Aorta (tissue), 5 donors: ENCODE measurements at places on chromosomes 5 and 9.
A peak's percentile ranks its signal among the peaks of the same experiment; 100 is the strongest.

GRCh38 chr5:147193123-147193522 is 41.7 kb upstream of the STK32A start:
- no peaks in the 10 kb centered on the region for H3K4me1 ChIP-seq
- no peaks in the 10 kb centered on the region for H3K36me3 ChIP-seq
- no peak overlapping the region for H3K4me3 ChIP-seq

GRCh38 chr5:135490245-135491037 is 38.3 kb upstream of the TIFAB start:
- H3K4me1 ChIP-seq: no peaks in the 10 kb centered on the region
- no peaks in the 10 kb centered on the region for H3K27me3 ChIP-seq
- no peak overlapping the region for H3K27ac ChIP-seq
- H3K4me3 ChIP-seq: peak overlapping the region; percentile 25
- no peaks in the 10 kb centered on the region for H3K36me3 ChIP-seq

DNA sequence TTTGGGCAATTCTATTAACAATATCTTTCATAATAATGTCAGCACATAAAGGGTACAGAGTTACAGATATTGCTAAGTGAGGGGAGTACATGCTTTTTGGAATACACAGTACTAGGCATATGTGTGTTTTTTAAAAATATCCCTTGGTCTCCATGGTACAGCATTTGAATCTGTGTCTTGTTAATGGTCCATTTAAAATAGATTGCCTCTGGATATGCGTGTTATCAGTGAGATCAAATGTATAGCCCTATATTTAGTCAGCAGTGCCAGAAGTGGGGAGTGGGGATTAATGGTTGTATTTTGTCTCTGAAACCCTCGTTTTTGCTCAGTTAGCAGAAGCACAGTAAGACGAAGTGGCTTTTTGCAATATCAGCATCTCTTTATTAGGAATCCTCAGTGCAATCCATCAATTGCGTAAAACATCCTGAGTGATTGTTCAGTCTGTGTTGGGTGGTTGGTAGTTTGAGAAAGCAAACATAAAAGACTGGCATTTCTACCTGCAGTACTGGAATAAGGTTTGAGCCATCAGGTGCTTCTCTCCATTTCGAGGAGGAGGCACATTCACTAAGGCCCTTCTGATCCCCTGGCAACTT is 19.0 kb downstream of the SKP2 start:
- no peak overlapping the region for H3K27ac ChIP-seq
- no peaks in the 10 kb centered on the region for H3K4me1 ChIP-seq
- DNase-seq: no peak
- H3K36me3 ChIP-seq: peaks cover 11% of the 10 kb centered on the region
- H3K4me3 ChIP-seq: no peak overlapping the region
- H3K27me3 ChIP-seq: no peaks in the 10 kb centered on the region

GRCh38 chr5:109853377-109853776 is 163.7 kb downstream of the MAN2A1 start:
- no peaks in the 10 kb centered on the region for H3K4me1 ChIP-seq
- no peaks in the 10 kb centered on the region for H3K27me3 ChIP-seq
- no peak overlapping the region for H3K27ac ChIP-seq

DNA sequence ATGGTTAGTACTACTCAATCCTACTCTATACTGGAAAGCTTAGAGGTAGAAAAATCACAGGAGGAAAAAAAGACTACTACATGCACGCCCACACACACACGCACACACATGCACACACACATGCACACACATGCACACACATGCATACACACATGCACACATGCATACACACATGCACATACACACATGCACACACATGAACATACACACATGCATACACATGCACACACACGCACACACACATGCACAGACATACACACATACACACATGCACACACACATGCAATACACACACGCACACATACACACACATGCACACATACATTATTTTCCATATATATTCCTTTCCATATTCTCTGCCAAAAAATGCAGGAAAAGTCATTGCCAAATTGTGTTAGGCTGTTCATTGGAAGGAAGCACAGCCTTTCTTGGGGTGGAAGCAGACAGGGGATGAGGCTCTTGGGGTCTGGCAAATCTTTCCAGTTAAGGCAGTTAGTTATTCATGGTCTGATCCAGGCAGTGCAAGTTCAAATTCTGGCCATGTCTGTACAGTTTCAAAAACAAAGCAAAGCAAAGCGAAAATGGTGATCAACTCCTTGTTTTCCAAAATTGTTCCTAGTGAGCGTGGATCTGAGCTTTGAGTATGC is 187.9 kb upstream of the EGFLAM start:
- H3K36me3 ChIP-seq: no peaks in the 10 kb centered on the region
- H3K27me3 ChIP-seq: no peaks in the 10 kb centered on the region
- no peaks in the 10 kb centered on the region for H3K4me1 ChIP-seq
- no peak overlapping the region for H3K27ac ChIP-seq
- no peak for DNase-seq

- no peaks in the 10 kb centered on the region for H3K4me1 ChIP-seq
- no peaks in the 10 kb centered on the region for H3K27me3 ChIP-seq
- no peaks in the 10 kb centered on the region for H3K36me3 ChIP-seq
- H3K27ac ChIP-seq: no peak overlapping the region
- DNase-seq: no peak
- no peak overlapping the region for H3K4me3 ChIP-seq
These were observed 76.4 kb upstream of the RARS1 start for GRCh38 chr5:168409591-168410458.

- H3K4me3 ChIP-seq: no peak overlapping the region
- no peaks in the 10 kb centered on the region for H3K36me3 ChIP-seq
- H3K27ac ChIP-seq: no peak overlapping the region
- no peaks in the 10 kb centered on the region for H3K27me3 ChIP-seq
These were observed 41.2 kb downstream of the DBH start for GRCh38 chr9:133677126-133678010.

GRCh38 chr9:81689343-81690175 is at the start of gene TLE1:
Gene TLE1, minus strand, starts transcription at chr9:81689547. Its CDS starts 1,307 bp downstream, at chr9:81688240.
- no peaks in the 10 kb centered on the region for H3K4me1 ChIP-seq
- no peaks in the 10 kb centered on the region for H3K36me3 ChIP-seq
- peak within 1 kb of the TSS; percentile 87 for H3K27ac ChIP-seq
- DNase-seq: peak; percentile 100
- H3K4me3 ChIP-seq: peak within 1 kb of the TSS; percentile 96
- no peaks in the 10 kb centered on the region for H3K27me3 ChIP-seq

DNA sequence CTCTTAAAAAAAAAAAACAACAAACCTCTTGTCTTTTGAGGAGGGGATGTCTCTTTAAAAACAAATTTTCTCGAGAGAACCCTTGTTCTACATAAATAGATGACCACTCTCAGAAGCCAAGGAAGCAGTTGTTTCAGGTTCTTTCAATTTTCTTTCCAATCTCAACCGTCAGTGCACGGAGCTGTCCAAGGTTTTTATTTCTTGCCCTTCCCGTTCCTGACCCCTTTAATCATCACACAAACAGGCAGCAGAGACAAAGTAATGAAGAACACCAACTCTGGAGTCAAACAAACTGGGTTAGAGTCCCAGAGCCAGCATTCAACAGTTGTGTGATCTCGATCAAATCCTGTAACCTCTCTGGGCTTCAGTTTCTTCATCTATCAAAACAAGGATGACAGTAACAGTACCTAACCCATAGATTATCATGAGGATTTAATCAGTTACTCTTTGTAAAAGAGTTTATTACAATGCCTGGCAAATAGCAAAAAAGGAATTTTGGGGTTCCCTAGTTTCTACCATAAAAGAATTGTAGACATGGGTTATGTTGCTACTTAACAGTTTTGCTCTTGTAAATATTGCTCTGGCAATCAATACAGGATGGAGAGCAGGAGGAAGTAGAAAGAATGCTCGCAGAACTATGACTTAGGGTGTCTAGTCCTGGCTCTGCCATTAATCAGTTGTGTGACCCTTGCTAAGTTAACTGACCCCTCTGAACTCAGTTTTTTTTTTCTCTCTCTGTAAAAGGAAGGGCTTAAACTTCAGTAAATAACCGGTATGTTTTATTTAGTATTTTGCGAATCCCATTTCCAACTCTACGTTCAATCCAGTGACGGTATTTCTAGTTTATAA is 1.0 kb upstream of the NIM1K start:
- H3K27me3 ChIP-seq: no peaks in the 10 kb centered on the region
- H3K27ac ChIP-seq: no peak overlapping the region
- H3K36me3 ChIP-seq: no peaks in the 10 kb centered on the region
- H3K4me3 ChIP-seq: no peak overlapping the region
- no peaks in the 10 kb centered on the region for H3K4me1 ChIP-seq

DNA sequence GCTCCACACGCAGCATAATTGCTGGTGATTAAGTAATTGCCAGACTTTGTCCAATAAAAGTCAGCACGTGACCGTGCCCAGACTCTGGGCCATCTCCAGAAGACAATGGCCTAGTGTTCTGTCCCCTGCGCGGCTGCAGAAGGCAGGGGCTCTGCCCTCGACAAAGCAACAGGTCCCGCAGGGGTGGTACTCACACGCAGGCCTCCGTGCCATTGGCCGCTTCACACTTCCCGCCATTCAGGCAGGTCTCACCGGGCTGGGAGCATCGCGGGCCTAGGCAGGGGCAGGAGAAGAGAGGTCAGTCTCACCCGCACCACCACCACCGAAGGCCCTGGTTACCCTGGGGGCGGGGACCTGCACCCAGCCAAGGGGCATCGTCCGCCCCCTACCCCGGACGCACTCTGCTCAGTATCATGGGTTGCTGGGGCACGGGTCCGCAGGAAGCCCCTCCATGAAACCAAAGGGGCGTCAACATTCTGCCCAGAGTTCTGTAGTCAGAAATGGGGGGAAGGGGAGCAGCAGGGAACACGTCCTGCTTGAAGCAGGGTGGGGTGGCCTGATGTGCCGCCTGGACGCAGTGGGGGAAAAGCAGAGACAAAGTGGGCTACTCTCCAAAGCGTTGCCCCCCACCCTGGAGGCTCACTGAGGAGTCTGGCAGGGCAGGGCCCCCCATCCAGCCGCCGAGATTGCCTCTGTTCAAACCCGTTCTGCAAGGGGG is 1.9 kb downstream of the NOTCH1 start:
- DNase-seq: no peak
- no peaks in the 10 kb centered on the region for H3K27me3 ChIP-seq
- no peak overlapping the region for H3K27ac ChIP-seq
- H3K36me3 ChIP-seq: no peaks in the 10 kb centered on the region
- peak overlapping the region; percentile 84 for H3K4me3 ChIP-seq

- no peaks in the 10 kb centered on the region for H3K27me3 ChIP-seq
- no peak overlapping the region for H3K27ac ChIP-seq
- H3K36me3 ChIP-seq: peaks cover 5% of the 10 kb centered on the region
These were observed 48.9 kb downstream of the ERMP1 start for GRCh38 chr9:5783982-5784381.

- no peak overlapping the region for H3K27ac ChIP-seq
- H3K4me3 ChIP-seq: no peak overlapping the region
- peaks cover 2% of the 10 kb centered on the region for H3K4me1 ChIP-seq
- H3K36me3 ChIP-seq: no peaks in the 10 kb centered on the region
- no peak for DNase-seq
- no peaks in the 10 kb centered on the region for H3K27me3 ChIP-seq
These were observed 251.8 kb upstream of the RASA1 start for GRCh38 chr5:87015901-87016300.

- no peaks in the 10 kb centered on the region for H3K36me3 ChIP-seq
- H3K4me1 ChIP-seq: peaks cover 9% of the 10 kb centered on the region
- no peak overlapping the region for H3K27ac ChIP-seq
These were observed 67.3 kb upstream of the TNFAIP8 start for GRCh38 chr5:119288379-119289033.

- no peaks in the 10 kb centered on the region for H3K27me3 ChIP-seq
- no peaks in the 10 kb centered on the region for H3K4me1 ChIP-seq
- DNase-seq: no peak
- no peaks in the 10 kb centered on the region for H3K36me3 ChIP-seq
These were observed 787.3 kb downstream of the KCTD16 start for GRCh38 chr5:144958002-144958401.

DNA sequence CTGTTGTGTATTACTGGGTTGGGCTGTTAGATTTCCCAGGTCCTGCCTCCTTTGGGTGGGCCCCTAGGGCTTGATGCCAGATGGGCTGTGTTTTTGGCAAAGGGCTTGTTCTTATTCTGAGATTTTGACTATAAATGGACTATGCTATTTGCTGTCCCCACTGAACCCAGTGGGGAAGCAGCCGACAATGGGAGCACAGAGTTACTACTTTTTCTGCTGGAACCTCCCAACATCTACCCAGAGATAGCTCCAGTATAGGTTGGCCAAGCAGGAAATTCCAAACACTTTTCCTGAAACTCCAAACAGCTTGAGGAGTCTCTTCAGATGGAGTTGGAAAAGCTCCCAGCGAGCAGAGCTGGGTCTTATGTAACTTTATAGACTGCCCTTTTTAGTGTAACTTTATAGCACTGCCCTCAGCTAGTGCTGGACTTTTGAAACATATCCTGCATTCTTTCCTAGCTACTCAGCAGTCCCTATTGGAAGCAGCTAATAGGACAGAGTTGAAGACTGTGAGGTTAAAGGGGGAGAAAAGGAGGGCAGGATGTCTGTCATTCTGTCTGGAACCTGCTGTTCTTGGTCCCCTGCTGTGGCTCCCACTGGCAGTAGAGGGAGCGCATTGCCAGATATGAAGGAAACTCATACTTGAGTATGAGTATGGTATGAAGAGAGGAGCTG is 21.0 kb downstream of the RUSC2 start:
- DNase-seq: peak; percentile 91
- peak overlapping the region; percentile 92 for H3K27ac ChIP-seq
- peaks cover 4% of the 10 kb centered on the region for H3K4me1 ChIP-seq

- no peak overlapping the region for H3K27ac ChIP-seq
- H3K36me3 ChIP-seq: no peaks in the 10 kb centered on the region
- no peaks in the 10 kb centered on the region for H3K4me1 ChIP-seq
- no peak overlapping the region for H3K4me3 ChIP-seq
- H3K27me3 ChIP-seq: no peaks in the 10 kb centered on the region
These were observed 170.4 kb downstream of the GRIA1 start for GRCh38 chr5:153660919-153661318.
